ENCODE measurements at places on chromosomes 12 and 14.

DNA sequence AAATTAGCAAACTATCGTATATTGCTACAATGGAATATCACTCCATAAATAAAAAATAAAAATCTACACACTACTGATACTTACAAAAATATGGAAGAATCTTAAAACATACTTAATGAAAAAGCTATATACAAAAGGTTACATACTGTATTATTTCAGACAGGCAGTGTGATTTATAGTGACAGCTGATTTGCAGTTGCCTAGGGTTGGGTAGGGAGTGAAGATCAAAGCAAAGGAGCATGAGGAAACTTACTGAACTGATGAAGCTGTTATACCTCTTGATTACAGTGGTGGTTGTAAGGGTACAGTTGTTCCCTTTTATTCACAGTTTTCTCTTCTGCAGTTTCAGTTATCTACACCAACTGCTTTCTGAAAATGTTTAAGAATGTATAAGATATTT is 62.6 kb downstream of the FSCB start:
- DNase-seq = no peak

DNA sequence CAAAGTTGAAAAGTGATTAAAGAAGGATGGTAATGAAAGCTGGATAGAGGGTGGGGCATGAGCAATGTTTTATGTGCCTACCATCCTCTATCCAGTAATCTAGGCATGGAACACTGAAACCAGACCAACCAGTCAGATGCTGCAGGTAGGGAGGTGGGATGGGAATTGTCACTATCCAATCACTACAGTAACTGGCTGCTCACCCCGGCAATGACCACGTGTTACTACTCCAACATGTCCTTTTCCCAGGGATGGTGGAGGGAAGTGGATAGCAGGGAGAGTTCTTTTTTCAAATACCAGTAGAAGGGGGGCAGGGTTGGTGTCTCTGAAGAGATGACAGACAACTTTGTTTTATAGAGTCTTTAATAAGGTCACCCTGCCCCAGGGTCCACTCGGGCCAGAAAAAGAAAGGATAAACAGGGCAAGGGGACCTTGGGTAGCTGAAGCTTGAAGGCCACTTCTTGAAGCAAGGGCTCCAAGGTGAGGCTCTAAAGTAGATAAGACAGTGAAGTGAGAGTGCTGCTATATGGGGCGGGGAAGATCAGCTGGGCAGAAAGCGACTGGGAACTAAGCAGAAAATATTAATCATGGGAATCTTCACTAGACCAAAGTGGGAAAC is 14.7 kb upstream of the CDH24 start:
- DNase-seq = no peak

GRCh38 chr12:12156116-12156515 is 85.4 kb downstream of the BCL2L14 start:
- DNase-seq = no peak

DNA sequence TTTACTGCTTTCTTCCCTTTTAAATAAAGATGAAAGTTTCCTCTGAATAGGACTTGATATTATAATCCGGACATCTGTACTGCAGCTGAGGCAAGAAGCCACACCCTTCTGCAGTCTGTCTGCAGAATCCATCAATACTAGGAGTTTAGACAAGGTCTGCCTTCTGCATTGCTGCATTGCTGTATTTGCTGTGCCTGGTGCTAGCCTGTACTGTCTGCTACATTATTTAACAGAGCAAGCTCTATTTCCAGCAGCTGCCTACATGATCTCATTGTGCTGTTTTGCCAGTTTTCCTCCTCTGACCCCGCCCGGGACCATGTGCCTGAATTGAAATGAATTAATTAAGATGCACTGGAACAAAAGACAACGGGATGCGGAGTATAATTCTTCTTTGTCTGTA is 1.7 kb downstream of the TUBA1A start:
- DNase-seq = no peak

- no peak for DNase-seq
These were observed 121.0 kb downstream of the LRRIQ1 start for GRCh38 chr12:85157035-85157603.

DNA sequence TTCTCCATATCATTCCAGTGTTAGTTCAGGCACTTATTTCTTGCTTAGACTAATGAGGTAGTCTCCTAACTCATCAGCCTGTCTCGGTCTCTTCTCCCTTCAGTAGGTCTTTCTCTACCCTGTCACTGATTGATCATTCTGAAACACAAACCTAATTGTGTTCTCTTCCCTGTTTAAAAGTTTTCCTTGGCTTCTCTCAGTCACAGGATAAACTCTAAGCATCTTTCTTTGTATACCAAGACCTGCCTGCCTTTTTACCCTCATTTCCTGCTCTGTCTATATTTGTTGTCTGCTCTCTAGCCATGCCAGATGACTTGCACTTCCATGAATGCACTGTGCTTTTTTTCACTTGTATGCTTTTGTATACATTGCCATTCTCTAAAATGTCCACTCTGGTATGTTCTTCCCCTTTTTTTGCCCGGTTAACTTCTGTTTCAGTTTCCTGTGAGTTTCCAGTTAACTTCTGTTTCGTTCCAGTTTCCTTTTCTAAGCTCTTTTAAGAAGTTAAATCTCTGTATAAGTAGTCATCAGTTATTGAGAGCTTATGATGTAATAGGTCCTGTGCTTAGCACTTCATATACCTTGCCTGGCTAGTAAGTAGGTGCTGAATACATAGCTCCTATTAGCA is 12.8 kb downstream of the DIP2B start:
- no peak for DNase-seq

DNA sequence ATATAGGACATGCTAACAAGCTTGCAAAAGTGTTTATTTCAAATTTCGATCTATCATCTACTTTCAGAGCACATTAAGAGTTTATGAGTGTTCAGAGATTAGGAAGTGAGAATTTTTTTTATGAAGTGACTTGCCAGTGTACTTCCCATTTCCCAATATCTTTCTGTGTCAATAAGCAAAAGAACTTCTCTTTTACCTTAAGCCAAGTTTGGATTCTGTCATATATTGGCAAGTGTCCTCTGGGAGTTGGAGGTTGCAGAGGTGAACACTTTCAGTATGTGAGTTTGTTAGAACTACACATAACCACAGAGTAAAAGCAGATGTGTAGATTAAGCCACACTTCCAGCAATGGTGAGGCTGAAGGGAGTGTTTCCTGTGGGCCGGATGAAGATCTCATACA is 16.6 kb upstream of the KLRF1 start:
- no peak for DNase-seq

GRCh38 chr12:12582895-12583303 is 20.2 kb upstream of the DUSP16 start:
- DNase-seq = peak; percentile 71

DNA sequence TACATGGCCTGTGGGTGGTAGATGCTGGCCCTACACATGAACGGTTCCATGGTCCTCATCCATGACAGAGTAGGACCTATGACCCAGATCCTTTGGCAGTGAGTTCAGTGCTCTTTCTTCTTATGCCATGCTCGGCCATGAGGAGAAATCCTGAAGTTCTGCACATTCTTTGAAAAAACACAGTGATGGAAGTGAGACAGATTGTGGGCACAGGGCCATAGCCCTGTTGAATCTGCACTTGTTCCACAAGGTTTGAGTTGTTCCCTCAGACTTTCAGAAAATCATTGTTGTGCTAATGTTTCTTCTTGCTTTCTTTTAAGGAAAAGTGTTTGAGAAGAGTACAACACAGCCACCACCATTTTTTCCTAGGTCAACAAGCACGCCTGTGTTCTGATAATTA is 180.0 kb downstream of the C12orf75 start:
- DNase-seq = no peak

GRCh38 chr12:87935216-87935615 is 94.0 kb downstream of the C12orf50 start:
- no peak for DNase-seq

DNA sequence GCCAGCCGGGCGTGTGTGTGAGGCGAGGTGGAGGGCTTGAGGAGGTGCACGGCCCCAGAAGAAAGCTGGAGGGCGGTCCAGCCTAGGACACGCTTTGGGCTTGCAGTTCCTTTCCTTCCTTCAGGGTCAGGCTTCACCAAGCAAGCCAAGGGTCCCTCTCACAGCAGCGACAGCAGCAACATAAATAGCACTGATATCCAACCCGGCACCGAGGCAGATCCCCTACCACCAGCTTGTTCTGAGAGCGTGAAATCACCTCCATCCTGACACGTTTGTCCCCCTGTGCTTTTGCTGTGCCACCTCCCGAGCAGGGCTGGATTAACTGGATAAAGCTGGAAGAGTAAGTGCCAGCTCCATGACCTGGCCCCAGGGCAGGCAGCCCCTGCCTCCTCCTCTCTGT is 251.4 kb downstream of the CACNA1C start:
- DNase-seq = no peak

DNA sequence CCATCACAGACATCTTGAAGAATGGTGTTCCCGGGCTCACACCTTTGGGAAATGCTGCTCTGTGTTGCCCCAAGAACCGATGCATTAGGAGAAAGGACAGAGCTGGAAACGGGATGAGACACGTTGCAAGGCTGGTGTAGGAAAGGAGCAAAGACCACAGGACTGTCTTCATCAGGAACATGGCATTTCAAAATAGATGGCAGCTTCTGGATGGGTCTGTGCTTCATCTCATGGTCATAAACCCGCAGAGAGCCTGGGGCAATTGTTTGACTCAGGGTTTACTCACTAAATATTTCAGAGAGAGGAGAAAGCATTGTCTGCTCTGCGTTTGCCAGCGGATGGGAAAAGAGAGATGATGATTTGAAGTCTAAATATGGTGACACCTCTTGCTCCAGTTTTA is 76.3 kb downstream of the CACNA1C start:
- DNase-seq = no peak

- DNase-seq = no peak
These were observed 32.2 kb downstream of the MIA2 start for GRCh38 chr14:39265806-39266524.

DNA sequence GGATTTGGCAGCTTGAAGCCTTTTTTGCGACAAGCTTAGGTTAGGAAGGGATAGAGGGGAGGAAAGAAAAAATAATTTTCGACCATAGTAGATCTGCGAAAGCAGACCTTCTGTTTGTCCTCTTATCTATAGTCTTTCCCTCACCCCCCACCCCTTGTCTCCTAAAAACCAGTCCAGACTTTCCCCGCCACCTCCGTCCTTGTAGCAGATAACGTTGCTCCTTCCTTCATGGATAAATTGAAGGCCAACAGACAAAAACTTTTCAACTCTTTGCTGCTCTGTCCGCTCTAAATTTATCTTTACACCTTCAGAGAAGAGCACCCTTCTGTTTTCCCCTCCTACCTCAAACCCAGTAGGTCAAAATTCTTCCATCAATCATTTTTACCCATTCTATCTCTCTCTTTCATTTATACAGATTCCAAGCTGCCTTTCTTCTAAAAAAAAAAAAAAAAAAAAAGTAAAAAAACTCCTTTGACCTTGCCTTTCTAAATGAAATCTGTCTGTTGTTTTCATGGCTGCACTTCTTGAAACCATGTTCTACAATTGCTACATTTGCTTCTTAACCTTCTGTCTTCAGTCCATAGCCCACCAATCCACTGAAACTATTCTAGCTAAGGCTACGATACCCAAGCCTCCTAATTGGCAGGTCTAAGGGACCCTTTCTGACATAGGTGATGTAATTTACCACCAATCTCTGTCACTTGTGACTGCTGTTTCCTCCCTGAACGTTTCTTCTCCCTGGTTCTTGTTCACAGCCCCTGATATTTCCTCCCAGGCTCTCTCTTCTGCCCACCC is 11.1 kb upstream of the NEMF start:
- DNase-seq = peak; percentile 55

GRCh38 chr12:104546575-104546974 is 89.8 kb downstream of the CHST11 start:
- DNase-seq = no peak

DNA sequence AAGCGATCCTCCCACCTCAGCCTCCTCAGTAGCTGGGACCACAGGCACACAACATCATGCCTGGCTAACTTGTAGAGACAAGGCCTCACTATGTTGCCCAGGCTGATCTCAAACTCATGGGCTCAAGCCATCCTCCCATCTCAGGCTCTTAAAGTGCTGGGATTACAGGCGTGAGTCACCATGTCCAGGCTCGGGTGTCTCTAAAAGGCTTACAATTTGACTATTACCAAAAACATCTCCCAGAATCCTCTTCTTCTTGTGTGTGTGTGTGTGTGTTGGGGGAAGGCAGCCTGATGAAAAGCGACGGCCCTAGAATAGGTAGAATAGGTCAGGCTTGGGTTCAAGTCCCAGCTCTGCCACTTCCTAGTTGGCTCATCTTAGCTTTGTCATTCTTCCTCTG is 16.8 kb downstream of the MSI1 start:
- DNase-seq = no peak

GRCh38 chr14:50091240-50091913 is 25.0 kb downstream of the VCPKMT start:
- no peak for DNase-seq

GRCh38 chr14:73049428-73049827 is 8.9 kb upstream of the RBM25 start:
- no peak for DNase-seq

- no peak for DNase-seq
These were observed 26.3 kb upstream of the CD69 start for GRCh38 chr12:9786726-9787717.

Data from activated CD8-positive, alpha-beta memory T cell treated with anti-CD3 and anti-CD28 coated beads, Interleukin-2, amount 10 ng/mL, durations not matched to agents 7 days and 5 days (primary cell).